ENCODE measurements at places on chromosomes 1 and 21.

DNA sequence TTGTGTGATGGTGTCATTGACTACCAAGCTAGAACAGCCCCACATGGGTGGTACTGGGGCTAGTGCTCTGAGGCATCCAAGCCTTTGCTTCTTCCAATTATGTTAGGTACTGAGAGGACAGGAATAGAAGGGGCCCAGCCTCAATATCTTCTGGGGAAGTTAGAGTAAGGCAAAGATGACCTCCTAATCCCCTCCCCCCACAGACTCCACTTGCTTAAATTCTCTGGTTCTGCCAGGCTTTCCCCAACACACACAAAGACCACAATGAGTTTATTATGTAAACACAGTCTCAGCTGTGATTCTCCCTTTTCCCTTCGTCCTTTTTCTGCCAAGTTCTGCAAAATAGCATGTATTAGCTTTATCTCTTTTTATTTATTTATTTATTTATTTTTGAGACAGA, 3.1 kb upstream of the TACSTD2 start:
- no peak for DNase-seq

DNA sequence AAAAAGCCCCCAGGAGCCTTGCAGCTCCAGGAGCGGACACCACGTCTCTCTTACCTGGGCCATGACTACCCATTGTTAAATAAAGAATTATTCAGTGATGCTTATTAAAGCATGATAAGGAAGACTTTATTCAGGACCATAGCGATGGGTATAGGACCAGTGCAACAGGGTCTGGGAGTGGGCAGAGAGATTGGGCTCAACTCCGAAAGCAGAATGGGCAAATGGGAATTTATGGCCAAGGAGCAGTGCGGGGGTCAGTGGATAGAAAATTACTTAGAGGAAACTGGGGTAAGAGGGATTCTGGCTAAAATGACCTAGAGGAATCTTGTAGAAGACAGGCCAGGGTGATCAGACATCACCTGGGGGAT, 580 bp upstream of the ATP5PO start:
- DNase-seq, result no peak

DNA sequence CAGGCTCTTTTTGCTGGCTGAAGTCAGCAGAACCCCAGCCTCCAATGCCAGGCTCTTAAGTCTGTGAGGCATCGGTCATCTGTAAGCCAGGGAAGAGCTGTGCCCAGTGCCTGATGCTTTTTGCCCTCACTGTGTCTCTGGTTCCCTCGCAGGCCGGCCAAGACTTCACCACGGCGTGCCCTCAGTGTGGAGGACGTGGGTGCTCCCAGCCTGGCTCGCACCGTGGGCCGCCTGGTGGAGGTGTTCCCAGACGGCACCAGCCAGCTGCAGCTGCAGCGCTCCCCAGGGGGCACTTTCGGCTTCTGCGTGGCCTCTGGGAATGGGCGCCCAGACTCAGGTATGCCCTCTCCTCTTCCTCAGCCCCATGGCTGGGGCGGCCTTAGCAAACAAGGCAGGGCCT, 32.5 kb downstream of the KIAA1614 start:
- DNase-seq, result no peak

DNA sequence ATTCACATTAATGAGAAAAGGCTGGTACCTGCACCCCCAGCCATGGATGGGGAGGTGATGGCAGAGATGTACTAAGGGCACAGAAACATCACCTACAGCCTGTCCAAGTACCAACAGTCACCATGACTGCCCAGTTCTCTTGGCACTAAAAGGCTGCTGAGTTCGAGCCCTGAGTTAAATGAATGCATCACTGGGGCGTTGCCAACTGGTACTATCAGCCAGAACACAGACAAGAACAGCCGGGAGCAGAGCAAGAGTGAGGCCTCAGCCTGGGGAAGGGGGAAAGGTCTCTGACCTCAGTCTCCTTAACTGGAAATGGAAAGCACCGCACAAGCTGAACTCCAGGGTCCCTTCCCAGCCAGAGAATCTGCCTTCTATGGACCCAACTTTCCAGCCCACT, 60.5 kb downstream of the GLIS1 start:
- no peak for DNase-seq

- DNase-seq, result no peak
Measured at GRCh38 chr21:29181799-29182470, 51.5 kb downstream of the MAP3K7CL start.

- no peak for DNase-seq
Measured at GRCh38 chr21:45383615-45384201, 21.3 kb upstream of the COL18A1 start.

GRCh38 chr21:37223804-37224345, 43.3 kb downstream of the VPS26C start:
- DNase-seq, result no peak

DNA sequence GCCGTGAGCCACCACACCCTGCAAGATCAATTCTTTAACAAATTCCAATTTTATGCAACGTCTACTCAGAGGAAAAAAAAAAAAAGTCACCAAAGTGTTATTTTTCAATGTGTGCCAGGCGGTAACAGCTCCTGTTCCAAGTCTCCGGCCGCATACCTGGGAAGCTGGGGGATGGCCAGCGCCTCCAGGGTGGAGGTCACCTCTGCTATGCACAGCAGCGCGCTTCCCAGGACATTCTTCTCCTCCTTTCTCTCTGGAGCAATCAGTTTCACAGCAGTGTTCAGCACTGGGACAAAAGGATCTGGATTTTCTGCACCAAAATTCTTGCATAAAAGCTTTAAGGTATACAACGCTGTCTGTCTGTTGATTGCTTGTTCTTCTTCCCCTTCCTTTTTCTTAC, 34.3 kb downstream of the LGALS8 start:
- no peak for DNase-seq

DNA sequence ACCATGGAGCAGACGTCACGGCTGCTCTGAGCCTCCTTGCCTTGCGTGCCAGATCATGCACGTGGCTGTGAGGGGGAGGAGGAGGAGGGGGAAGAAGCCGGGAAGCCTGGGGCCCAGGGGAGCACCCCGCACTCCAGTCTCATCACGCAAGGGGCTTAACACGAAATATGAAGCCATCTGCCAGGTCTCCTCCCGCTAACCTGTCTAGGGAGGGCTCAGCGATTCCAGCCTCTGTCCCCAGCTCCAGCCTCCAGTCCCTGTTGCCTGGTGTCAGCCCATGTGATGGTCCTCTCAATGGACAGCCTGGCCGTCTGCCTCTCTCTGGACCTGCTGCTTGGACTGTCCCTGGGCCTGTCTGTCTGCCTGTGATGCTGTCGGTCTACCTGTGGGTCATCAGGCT, 22.5 kb upstream of the C1QA start:
- no peak for DNase-seq

DNA sequence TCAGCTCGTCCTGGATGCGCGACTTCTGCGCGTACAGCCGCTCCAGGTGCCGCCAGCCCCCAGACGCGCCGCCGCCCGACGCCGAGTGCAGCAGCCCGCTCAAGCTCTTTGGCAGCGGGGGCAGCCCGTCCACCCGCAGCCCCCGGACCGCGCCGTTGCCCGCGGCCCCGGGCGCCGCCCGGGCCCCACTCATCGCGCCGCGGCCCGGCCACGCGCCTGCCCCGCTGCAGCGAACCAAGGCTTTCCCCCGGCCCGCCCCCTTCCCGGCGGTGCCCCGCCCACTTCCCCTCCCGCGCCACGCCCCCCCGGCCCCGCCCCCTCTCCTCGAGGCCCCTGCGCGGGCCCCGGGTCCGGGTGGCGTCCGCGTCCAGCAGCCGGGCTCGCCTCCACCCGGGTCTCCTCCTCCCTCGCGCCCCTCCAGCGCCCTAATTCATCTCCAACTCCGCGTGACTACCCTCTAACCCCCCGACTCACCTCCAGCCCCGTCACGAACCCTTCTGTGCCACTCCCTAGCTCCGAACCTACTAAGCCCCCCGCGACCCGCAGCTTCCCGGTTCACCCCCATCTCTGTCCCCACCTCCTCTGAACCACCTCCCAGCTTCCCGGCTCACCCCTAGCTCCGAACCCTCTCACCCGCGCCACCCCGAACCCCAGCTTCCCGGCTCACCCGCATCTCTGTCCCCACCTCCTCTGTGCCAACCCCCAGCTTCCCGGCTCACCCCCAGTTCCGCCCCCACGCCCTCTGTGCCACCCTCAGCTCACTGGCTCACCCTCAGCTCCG, at the start of gene FAM89A:
Gene FAM89A, minus strand, starts transcription at position 236 of the 781 bp plus-strand sequence. Its CDS starts 43 bp downstream, at position 193.
- DNase-seq, result peak; percentile 22

GRCh38 chr1:28986306-28986910, 72.0 kb downstream of the EPB41 start:
- no peak for DNase-seq

DNA sequence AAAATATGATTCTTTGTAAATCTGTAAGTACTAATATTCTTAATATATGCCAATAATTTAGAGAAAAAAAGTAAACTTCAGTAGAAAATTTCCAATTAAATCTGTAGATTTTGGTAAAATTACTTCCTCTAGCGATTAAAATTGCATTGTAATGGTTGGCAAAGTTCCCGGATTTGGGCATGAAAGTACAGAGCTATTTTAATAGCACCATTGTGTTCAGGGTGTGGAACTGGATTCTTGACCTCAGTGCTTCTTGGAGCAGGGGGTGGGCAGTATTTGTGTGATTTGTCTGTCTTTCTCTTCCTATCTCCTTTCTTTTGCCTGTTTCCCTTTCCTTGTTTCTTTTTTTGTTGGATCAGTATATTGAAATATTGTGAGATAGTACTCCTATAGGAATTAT, 72.1 kb downstream of the DNM3 start:
- DNase-seq, result no peak

GRCh38 chr1:53595906-53596305, 136.7 kb downstream of the DMRTB1 start:
- no peak for DNase-seq

DNA sequence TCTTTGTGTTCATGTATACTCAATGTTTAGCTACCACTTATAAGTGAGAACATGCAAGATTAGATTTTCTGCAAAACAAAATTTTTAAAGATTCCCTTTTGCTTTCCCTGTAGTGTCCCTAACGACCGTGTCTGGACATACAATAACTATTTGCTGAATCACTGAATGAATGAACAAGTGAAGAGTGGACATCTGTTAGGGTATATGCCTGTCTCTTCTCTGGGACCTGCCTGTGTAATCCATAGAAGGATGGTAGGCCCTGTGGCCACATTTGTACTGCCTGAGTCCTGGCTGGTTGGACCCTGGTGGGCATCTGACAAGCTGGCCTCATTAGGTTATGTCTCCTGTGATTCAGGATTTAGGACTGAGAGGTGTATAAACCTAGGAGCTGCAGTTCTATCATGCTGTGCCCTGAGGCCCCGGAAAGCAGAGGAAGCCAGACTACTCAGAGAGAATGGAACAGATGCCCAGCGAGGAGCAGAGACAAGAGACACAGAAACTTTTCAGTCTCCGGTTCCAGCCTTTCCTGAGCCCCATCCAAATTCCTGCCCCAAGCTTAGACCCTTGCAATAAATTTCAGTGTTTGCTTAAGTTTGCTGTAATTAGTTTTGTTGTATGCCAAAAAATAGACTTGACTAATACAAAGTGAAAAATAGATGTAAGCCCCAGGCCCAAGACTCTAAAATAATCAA, 7.5 kb upstream of the NCF2 start:
- DNase-seq, result no peak

DNA sequence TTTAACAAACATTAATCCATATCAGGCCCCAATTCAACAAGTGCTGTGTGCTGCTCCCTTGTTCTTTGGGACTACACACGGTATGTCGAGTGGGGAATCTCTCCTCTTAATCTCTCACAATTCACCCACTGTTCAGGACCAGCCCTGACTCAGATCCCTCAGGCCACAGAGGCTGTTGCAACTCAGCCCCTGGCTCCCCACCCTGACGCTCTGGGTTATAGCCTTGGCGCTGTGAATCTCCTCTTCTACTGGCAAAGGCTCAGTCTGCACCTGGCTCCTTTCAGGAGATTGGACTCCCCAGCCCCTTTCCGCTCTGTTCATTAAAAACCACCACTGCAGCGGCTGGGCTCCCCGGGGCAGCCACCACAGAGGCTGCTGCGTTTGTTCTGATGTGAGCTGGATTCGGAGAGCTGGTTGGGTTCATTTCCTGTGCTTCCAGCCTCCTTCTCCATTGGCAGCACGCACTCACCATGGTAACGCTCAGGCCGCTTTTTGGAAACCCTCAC, 13.0 kb downstream of the CAPN8 start:
- no peak for DNase-seq

DNA sequence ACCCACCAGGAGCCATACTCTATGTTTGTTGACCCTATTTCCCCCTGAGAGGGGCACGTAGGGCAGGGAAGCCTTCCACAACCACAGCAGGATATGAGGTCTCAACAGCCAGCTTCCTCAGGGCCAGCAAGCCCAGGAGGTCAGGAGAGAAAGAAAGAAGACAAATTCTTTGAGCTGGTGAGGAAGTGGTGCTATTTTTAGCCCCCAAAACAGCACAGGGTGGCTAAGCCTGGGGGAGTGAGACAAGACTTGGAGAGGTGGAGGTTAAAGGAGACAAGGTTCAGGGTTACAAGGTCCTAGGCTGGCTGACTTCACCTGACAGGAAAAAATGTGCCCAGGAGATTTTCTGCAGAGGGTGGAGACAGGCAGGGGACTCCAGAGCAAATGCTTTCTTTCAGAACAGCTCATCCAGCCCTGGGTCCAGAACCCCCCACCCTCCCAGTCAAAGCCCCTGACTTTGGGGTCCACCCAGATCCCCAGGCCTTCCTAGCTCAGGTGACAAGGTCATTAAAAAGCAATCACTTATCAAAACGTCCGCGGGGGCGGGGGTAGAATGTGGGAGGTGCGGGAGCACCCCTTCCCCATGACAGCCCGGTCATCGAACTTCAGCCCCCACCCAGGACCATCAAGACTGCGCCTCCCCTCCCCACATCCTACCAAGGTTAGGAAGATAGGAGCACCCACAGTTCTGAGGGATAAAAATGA, 1.3 kb downstream of the SV2A start:
- DNase-seq, result peak; percentile 17

DNA sequence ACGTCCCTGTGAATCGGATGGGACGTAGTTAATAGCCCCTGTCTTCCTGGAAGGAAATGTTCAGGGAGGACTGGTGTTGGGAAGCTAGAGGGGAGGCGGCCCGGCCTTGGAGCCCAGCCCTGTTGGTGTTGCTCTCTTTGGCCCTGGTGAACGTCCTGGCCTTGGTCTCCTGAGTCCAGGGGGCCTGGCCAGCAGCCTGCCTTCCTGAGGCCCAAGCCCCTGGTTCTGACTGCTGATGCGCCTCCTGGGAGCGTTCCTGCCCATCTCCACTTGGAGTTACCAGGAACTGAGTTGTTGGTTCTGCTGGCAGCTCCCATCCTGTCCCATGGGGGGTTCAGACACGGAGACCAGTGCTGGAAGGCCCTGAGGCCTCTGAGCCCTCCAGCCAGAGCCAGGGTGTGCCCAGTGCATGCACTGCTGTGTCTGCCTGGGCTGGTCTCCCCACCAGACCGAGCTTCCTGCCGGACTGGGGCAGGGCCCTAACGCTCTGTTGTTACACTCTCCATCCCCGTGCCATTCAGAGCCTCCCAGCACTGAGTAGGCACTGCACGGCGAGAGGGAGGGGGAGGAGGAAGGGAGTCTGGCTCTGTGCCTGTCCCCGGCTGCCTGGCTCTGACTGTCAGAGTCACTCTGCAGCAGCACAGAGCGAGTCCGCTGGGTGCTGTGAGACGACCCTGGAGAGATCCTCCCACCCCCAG, 382.5 kb upstream of the VAMP3 start:
- no peak for DNase-seq
